ENCODE measurements at places on chromosomes 12 and 14.

DNA sequence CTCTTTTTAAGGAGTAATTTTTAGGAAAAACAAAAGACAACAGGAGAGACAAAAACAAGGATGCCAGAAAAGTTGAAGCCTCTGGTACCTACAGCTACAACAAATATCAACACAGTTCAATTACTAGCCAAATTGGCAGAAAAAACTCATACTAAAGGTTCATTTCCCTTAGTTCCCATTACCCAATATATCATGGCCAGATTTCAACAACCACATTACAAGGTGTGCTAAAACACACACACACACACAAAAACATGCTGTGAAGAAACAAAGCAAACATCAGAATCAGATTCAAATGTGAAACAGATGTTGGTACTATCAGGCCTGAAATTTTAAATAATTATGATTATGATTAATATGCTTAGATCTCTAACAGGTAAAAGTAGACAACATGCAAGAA lies 272.7 kb upstream of the CLEC14A start:
- DNase-seq = no peak

- no peak for DNase-seq
These were observed 12.7 kb downstream of the CPSF6 start for GRCh38 chr12:69252033-69252432.

DNA sequence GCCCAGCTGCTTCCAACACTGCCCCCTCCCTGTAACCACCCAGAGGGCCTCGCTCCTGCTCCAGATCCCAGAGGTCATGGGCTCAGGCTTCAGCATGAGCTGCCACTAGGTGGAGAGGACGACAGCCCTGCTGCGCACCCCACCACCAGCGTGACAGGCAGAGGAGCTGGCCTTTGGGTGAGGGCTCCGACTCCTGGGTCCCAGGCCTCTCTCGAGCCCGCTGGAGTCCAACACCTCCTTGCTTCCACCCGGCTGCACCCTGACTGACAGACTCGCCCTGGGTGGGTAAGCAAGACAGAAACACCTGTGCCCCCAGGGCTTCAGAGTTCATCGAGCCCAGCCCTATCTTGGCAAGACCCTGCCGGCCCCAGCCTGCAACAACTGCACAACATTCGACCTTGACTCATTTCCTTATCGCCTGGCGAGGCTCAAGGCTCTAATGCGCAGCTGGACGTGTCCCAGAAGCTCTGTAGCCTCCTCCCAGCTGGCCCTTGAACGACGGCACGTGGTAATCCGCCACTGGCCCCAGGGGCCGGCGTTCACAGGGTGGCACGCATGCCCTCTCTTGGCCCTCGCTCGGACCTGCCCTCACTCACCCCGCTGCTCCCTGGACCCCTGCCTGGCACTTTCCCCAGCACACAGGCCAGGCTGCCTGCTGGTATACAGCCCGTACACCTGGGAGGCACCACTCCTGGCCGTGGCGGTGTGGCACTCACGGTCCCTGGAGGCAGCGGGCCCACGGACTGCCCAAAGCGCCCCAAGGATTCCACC lies 28.0 kb downstream of the VPS37B start:
- no peak for DNase-seq

GRCh38 chr12:82873951-82874350 lies 187.2 kb downstream of the TMTC2 start:
- no peak for DNase-seq

- no peak for DNase-seq
These were observed 50.6 kb upstream of the ANO6 start for GRCh38 chr12:45165284-45165683.

DNA sequence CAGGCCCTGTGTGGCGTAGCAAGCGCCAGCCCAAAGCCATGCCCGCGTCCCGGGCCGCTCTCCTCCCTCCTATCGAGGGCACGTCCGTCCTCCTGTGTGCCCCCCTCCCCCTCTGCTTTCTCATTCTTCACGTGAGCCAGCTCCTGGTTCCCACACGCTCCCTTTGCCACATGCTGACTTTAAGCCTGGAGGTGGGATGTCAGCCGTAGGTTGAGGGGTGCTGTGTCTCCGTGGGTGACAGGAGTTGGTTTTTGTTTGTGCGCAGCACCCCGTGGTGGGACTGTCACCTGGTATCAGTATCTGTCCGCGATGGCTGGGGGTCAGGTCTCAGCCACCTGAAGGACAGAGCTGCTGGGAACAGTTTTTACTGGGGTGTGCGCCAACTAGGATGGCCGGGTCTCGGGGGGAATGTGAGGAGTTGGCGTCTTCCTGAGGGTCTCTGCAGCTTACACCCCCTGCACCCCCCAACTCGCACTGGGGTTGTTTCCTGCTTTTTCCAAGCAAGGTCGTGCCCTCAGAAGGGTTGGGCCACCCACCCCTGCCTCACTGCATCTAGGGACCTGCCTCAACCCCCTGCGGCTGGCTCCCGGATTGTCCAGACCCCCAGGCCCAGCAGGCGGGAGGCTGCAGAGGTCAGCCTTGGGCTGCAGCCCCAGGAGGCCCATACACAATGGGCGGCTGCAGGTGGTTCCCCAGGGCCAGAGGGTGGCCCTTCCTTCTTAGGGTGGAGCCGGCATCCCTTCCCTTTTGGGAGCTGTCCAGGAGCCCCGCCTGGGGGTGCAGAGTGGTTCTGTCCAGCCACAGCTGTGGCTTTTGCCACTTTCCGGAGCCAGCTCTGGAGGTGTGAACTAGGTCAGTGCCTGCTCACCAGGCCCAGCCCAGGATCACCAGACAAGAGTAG lies 7.3 kb downstream of the ULK1 start:
- DNase-seq = no peak

DNA sequence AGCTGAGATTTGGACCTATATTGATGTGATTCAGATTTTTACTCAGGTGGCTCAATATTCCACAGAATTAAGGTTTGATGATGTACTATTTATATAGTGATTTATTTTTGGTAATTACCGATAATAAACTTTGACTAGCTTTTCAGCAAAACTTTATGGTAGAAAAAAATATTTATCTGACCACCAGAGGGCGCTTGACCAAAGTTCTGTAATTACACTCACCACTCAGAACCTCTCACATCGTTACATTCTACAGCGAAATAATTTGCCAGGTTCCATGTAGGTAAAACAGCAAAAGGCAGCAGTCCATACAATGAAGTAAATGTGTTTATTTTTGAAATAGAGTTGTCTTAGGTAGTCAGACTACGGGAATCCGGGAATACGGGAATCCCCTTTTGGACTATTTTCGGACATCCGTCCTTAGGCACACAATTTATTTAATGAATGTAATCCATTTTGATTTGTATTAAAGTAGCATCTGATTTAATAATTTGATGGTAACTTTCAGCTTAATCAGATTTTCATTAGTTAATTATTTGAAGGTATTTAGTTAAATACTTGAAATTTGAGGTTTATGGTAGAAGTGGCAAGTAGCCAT lies 143.0 kb upstream of the DDHD1 start:
- no peak for DNase-seq

- no peak for DNase-seq
These were observed 21.5 kb upstream of the YARS2 start for GRCh38 chr12:32777159-32777558.

GRCh38 chr12:7834701-7835100 lies 38.0 kb downstream of the SLC2A14 start:
- DNase-seq = no peak

GRCh38 chr14:27916326-27916725 lies 850.3 kb upstream of the FOXG1 start:
- DNase-seq = no peak

- DNase-seq = no peak
These were observed 459.8 kb downstream of the EGLN3 start for GRCh38 chr14:33491112-33491511.

- DNase-seq = peak; percentile 54
These were observed at the start of gene ARHGAP5 for GRCh38 chr14:32077081-32078022. Gene ARHGAP5 (plus strand): TSS chr14:32077304. CDS start chr14:32090670, 13,366 bp downstream.

GRCh38 chr12:53989227-53990113 lies 4.5 kb downstream of the HOXC10 start:
- no peak for DNase-seq

DNA sequence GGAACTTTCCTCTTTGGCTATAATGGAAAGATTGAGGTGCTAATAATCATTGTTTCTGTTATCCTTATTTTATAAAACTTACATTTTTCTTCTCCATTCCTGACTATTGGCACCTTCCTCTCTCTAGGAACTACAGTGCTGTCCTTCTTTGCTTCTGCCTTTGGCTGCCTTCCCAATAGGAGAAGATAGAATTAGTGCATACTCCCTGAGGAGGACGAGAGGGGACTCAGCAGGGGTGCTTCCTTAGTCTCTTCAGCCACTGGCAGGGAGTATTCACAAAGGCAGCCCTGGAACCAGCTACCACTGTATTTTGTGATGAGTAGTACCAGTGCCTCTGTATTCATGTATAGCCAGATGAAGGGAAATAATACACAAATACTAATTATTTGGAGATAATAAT lies 208.5 kb downstream of the FOXG1 start:
- DNase-seq = no peak

DNA sequence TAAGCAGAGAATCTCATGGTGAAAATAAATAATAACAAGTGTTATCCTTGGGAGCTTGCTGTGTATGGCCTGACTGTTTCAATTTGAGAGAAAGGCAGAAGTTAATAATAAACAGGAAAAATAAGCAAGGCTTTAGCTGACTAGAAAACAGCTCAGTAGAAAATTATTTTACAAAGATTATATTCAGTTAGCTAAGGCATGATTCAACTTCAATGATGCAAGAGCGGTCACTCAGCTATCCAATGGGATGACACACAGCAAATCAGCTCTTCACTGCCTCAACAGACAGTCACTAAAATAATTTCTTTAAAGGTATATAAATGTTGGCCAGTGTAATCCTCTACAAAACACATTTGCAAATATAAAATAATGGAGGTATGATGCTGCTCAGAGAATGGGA lies 18.6 kb downstream of the GSTZ1 start:
- DNase-seq = no peak

DNA sequence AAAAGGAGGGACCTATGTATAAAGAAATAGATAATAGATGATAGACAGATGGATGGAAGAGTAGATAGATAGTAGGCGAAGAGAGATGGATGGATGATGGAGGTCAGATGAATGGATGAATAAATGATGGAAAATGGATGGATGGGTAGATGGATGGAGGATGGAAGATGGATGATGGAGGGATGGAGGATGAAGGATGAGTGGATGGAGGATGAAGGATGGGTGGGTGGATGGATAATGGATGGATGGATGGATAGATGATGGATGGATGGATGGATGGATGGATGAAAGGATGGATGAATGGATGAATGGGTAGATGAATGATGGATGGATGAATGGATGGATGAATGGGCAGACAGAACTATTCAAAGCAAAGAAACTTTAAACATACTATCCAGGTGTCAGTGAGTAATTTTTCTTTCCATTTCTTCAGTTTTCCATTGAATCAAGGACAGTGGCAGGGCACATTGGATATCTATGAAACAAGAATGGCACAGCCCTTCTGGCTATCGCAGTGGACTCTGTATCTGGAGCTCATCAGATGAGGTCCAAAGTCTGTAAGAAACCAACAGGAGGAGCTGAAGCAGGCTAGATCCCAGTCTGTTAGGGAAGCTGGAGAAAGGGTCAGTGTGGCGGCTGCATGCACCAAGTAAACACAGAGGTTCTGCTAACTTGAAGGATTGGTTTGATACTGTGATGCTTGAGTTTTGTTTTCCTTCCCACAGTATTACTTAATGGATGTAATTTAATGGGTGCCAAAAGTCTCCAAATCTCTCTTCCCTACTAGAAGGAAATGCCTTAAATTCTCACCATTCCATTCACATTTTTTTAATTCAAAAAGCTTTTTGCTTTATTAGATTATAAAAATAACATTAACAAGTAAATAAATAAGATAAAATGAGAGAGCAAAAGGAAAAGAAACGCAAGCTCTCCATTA lies 18.1 kb upstream of the MED13L start:
- DNase-seq = no peak

DNA sequence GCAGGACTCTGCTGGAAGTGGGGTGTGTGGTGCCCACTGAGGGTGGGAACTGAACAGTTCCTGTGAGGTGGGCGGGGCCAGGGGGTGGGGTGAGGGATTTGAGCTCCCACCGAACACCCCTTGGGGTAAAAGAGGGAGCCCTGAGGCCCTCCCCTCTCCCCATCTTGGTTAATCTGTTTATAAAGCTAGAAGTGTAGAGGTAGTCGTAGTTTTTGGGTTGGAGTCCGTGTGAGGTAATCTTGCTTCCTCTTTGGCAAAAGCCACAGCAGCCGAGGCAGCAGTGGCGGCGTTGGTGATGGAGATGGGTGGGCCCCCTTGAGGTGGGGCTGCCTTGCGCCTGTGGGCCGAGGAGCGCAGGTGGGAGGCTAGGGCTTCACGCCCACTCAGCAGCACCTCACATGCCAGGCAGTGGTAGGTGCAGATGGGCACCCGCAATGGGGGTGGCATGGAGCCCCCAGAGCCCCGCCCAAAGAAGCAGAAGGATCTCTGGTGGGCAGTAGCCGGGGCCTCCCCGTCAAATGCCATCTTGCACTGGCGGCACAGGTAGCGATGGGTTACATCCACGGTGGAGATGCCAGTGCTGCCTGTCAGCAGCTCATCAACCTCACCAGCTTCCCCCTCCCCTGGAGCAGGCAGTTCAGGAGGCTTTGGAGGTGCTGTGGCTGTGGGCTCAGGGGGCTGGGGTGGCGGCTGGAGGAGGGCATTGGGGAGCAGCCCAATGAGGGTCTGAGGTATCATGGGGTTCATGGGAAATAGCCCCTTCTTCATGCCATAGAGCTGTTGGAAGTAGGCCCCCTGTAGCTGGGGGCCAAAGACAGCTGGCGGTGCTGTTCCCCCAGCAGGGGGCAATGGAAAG lies 29.6 kb downstream of the ZFHX2 start:
- no peak for DNase-seq

GRCh38 chr12:89671469-89671868 lies 37.2 kb downstream of the ATP2B1 start:
- DNase-seq = no peak

DNA sequence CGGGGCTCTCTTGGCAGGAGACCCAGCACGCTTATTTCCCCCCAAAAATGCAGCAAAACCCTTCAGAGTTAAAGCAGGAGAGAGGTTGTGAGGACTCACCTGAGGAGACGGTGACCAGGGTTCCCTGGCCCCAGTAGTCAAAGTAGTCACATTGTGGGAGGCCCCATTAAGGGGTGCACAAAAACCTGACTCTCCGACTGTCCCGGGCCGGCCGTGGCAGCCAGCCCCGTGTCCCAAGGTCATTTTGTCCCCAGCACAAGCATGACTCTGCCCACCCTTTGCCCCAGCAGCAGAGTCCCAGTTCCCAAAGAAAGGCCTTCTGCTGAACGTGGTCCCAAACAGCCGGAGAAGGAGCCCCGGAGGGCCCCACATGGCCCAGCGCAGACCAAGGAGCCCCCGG lies 337.7 kb downstream of the TMEM121 start:
- no peak for DNase-seq

- no peak for DNase-seq
These were observed 142.0 kb downstream of the DUSP6 start for GRCh38 chr12:89210277-89210676.

Measured in stimulated activated CD8-positive, alpha-beta memory T cell treated with anti-CD3 and anti-CD28 coated beads, Interleukin-4, amount 100 ng/mL, for 4 hours (primary cell).